ENCODE measurements at places on chromosomes 7 and 10.

DNA sequence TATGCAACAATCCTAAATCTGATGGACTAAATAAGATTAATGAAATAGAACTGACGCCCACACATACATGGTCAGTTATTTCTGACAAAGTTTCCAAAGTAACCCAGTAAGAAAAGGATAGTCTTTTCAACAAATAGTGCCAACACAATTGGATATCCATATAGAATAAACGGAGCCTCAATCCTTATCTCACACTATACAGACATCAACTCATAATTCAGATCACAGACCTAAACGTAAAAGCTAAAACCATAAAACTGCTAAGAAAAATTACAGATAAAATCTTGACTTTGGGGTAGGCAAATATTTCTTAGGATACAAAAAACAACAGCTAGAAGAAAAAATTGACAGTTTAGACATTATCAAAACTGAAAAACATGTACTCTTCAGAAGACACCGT lies 8.5 kb downstream of the CACUL1 start:
- no peak for DNase-seq

DNA sequence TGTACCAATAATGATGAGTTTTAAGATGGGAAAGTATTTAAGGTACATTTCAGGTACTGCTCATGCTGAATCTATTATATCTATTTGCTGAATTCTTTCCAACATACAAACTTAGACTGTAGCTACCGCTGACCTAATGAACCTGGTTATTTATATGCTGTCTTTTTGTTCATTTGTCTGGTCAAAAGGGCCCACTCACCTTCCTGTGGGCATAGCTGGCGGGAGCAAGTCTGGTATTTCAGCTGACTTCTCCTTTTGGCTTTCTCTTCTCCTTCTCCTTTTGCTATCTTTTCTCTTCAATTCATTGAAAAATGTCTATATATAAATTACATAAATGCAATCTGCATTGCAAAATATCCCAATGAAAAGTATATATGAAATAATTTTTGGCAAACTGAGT lies 9.5 kb downstream of the PLXDC2 start:
- no peak for DNase-seq

DNA sequence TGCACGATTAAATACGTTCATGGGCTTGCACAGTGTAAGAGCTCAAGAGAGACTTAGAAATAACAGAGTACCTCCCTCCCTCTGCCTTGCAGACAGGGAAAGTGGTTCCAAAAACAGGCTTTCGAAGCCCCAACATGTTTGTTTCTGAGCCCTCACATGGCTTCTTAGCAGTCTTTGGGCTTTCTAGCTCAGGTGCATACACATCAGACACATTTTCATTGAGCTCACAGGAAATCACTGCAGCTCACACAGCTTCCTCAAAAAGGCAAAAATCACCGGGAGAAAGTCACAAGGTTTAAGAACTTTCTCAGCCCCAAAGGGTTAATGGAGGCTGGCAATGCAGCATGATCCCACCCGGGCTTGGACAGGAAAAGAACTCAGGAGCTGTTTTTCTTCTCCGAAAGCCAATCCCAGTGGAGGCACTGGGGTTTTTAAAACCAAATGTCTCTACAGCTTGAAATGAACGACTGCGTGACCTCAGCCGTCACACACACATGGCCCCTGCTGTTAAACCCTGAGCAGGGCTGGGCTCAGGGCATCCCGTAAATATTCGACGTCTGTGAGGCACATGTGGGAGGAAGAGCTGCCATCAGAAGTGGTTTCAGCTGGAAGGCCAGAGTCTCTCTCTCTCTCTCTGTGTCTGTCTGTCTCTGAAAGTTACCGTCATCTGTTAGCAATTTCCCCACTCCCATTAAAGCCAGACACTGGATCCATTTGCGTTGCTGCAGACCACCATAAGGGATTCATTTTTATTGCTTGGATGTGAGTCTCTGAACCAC lies 69.7 kb downstream of the CALML3 start:
- no peak for DNase-seq

DNA sequence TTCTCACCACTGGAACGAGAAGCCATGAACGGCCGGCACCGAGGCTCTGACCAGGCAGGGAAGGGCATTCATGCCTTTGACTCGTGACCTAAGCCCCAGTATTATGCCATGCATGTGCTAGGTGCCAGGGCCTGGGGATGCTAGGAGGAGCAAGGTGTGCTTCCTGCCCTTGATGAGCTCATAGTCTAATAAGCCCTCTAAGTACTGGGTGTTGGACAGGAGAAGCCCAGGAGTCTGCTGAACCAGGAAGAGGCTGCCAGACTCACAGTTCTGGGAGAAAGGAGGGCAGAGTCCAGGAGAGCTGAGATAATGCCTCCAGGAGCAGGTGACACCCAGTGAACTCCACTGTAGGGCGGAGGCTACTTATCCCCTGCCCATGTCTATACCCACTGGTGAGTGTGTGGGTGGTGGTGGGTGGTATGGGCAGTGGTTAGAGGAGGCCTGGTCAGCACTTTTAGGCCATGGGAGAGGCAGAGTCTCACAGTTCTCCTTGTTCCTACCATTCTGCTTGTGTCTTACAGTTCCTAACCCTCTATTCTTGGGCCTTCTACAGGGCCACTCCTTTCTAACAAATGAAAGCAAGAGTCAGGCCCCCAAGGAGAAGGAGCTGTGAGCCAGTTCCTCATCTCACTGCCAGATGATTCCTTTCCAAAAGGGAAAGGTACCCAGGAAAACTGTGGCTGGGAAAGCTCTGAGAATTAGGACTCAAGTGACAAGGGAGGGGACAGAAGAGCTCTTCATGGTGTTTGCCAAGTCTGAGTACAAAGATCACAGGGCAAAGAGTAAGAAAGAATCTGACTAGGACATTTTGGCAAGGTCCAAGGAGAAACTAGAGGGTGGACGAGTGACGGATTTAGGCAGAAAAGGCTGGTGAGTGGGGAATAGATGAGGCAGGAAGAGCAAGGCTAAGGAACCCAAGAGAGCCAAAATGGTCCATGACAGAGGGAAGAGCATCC lies 3.6 kb upstream of the MXI1 start:
- DNase-seq = no peak

GRCh38 chr7:45366475-45366874 lies 207.7 kb upstream of the ADCY1 start:
- DNase-seq = no peak

DNA sequence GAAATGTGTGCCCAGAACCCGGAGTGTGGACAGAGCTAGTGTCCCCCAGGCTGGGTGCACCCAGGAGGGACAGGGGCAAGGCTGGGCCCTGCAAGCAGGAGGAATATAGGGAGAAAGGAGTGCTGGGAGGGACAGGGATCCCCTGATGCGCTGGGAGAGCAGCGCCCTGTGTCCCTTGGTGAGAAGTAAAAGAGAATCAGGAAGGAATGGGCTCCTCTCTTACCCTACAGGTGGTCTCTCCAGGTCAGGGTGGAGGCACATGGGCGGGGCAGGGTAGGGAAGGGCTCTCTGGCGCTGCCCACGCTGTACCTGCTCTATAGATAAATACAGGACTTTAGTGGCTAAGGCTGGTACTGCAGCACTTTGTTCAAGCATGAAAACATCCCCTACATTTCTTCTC lies 753.8 kb downstream of the GRID1 start:
- peak; percentile 20 for DNase-seq

DNA sequence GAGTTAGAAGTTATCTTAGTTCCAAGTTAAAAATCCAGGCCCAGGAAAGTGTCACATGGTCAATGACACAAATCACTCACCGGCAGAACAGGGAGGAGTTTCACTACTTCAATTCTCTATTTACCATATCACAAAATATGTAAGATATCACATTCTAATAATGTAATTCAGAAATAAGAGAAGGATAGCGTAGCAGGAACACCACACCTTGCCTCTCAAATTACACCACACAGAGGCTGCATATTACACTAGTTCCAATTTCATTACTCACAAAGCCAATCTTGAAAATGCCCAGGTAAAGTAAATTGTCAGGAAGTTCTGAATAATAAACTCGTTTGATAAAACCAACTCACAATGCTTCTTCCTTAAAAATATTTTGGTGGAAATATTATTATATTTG lies 169.2 kb downstream of the CTTNBP2 start:
- no peak for DNase-seq

- no peak for DNase-seq
Observed at GRCh38 chr10:79203833-79204232, 135.1 kb downstream of the ZMIZ1 start.

- DNase-seq = no peak
Observed at GRCh38 chr10:54485971-54486370, 315.1 kb downstream of the PCDH15 start.

DNA sequence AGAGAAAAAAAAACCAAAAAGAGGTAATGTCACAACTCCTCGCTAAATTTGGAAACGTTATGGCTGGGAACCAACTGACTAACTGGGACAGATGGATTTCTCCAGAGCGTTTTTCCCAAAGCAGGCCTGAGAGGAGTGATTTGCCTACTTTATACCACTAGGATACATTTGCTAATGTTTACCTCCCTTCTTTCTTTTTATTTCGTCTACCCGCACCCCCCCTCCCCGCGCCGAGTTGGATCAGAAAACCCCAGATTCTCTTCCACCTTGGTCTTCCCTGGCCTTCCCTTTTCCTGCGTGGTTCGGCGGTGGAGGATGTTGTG lies 7.2 kb downstream of the CPA2 start:
- DNase-seq = no peak

- no peak for DNase-seq
Observed at GRCh38 chr10:69397972-69398371, 18.7 kb downstream of the TACR2 start.

- DNase-seq = no peak
Observed at GRCh38 chr10:44990302-44990655, 10.4 kb upstream of the ZNF22 start.

GRCh38 chr7:7553386-7553785 lies 13.3 kb upstream of the MIOS start:
- no peak for DNase-seq

GRCh38 chr7:27110186-27111031 lies 7.9 kb upstream of the HOXA2 start:
- no peak for DNase-seq

- DNase-seq = peak; percentile 39
Observed at GRCh38 chr10:52313933-52314821, at the start of gene DKK1. Gene DKK1, plus strand, starts transcription at chr10:52314281. Its CDS starts 154 bp downstream, at chr10:52314435.

- DNase-seq = no peak
Observed at GRCh38 chr7:139109983-139110411, 477 bp upstream of the ZC3HAV1 start.

DNA sequence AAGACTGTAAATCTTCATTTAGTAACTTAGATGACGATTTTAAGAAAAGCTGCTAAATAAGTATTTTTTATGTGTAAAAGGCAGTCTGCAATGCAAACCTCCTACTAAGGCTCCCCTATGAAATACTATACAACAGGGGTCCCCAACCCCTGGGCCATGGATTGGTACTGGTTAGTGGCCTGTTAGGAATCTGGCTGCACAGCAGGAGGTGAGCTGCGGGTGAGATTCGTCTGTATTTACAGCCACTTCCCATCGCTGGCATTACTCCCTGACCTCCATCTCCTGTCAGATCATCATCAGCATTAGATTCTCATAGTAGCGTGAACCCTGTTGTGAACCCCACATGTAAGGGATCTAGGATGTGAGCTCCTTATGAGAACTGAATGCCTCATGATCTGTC lies 580.4 kb downstream of the MAGI2 start:
- no peak for DNase-seq

DNA sequence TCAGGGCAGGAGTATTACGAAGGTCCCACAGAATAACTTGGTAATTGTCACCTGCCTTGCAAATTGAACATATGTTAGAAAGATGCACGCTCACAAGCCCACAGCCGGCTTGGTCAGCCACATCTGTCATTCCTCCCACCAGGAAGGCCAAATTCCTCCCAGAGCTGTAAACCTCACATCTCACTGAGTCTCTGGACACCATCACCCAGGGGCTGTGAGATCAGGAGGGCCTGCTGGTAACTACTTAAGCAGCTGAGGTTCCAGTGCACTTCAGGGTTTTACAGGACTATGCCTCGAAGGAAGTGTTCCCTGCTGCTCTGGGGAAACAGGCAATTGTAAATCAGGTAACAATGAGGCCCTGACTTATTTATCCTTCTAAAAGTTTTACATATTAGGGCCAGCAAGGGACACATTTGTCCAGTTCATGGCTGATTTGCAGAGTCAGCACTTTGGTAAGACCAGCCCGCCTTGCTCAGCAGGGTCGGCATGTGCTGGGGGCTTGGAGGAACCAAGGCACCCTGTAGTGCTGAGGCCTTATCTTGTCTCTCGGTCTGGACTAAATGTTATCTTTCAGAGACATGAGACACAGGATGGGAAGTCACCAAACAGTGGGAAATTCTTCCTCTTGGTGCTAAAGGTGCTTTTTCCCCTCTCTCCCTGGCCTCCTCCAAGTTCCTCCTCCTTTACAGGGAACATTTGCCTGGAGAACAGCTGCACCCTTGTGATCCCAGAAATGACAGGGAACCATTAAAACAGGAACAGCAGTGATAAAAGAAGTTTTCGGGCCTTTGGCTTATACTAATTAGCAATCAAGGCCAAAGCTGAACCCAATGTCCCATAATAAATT lies 34.3 kb downstream of the PYROXD2 start:
- no peak for DNase-seq

- no peak for DNase-seq
Observed at GRCh38 chr7:73742753-73743641, 4.4 kb upstream of the ABHD11 start.

- DNase-seq = no peak
Observed at GRCh38 chr7:126202177-126202576, 1050.6 kb downstream of the GRM8 start.

DNA sequence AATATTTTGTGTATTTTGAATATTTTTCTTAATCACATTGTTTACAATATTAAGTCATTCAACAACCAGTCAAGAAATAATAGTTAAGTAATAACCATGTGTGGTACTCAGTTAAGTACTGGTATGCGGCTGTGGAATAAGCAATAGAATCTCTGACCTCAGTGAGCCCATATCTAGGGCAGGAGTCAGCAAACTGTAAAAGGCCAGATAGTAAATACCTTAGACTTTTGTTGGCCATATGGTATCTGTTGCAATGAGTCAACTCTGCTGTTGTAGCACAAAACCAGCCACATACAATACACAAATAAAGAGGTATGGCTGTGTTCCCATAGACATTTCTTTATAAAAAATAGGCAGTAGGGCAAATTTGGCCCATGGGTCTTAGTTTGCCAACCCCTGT lies 311.6 kb upstream of the SEMA3A start:
- no peak for DNase-seq

GRCh38 chr7:81449105-81449504 lies 320.7 kb downstream of the HGF start:
- DNase-seq = no peak

- no peak for DNase-seq
Observed at GRCh38 chr10:119340893-119341458, 133.6 kb downstream of the GRK5 start.

- peak; percentile 43 for DNase-seq
Observed at GRCh38 chr7:142581341-142581740, 167.9 kb upstream of the PRSS1 start.

GRCh38 chr10:24894309-24894708 lies 58.1 kb downstream of the PRTFDC1 start:
- no peak for DNase-seq

- no peak for DNase-seq
Observed at GRCh38 chr10:48697821-48698764, 13.4 kb downstream of the WDFY4 start.
